T-helper 2 cell treated with Interferon-gamma antibody and Interleukin-4, amounts not matched to agents 100 ng/mL and 5 ng/mL, for 36 hours (primary cell): ENCODE measurements at places on chromosomes 2 and 18. TPM values are rescaled to one million over a fixed set of nuclear protein-coding genes. Genes with fewer than 3 reads are reported as not detected.

TRIM43 gene
- total RNA-seq, result 0.59 and 0.73 TPM in 2 replicates

C18orf54 gene
- total RNA-seq, result 8.9 and 10.0 TPM in 2 replicates

LNPK gene
- 37.4 and 38.7 TPM in 2 replicates for total RNA-seq

LPIN2 gene
- total RNA-seq, result 74.4 and 76.1 TPM in 2 replicates

NPPC gene
- not detected in 2 replicates for total RNA-seq

IL18RAP gene
- 3.4 and 4.2 TPM in 2 replicates for total RNA-seq

SERPINB10 gene
- not detected in 2 replicates for total RNA-seq

RTP5 gene
- total RNA-seq, result 0.07 and 0.09 TPM in 2 replicates

FSHR gene
- total RNA-seq, result not detected in 2 replicates

PRKAG3 gene
- total RNA-seq, result not detected in 2 replicates

EEF1B2 gene
- 612 and 630 TPM in 2 replicates for total RNA-seq

GATA6 gene
- not detected in 2 replicates for total RNA-seq

ARMC9 gene
- total RNA-seq, result 0.50 and 1.1 TPM in 2 replicates

SIX2 gene
- not detected in 2 replicates for total RNA-seq

DSEL gene
- 0.02 TPM in 1 of 2 replicates, not detected in the other for total RNA-seq

DRC1 gene
- not detected in 2 replicates for total RNA-seq

TMEM17 gene
- 0.14 and 0.39 TPM in 2 replicates for total RNA-seq

CXCR1 gene
- 1.6 and 2.0 TPM in 2 replicates for total RNA-seq

LMAN2L gene
- total RNA-seq, result 7.0 and 10.5 TPM in 2 replicates

PAX3 gene
- total RNA-seq, result not detected in 2 replicates

C2orf74 gene
- total RNA-seq, result 2.9 and 7.0 TPM in 2 replicates

TTN gene
- 12.4 and 13.9 TPM in 2 replicates for total RNA-seq

ATP6V1B1 gene
- not detected in 2 replicates for total RNA-seq

G6PC2 gene
- total RNA-seq, result not detected in 2 replicates

DSG2 gene
- total RNA-seq, result 1.2 and 1.3 TPM in 2 replicates

LYG2 gene
- not detected in 2 replicates for total RNA-seq

MYL1 gene
- total RNA-seq, result not detected in 2 replicates

PSMA8 gene
- total RNA-seq, result 1.6 and 1.7 TPM in 2 replicates

SMCHD1 gene
- total RNA-seq, result 142 and 144 TPM in 2 replicates

C2orf80 gene
- not detected in 2 replicates for total RNA-seq

SKOR2 gene
- not detected in 2 replicates for total RNA-seq

MEP1B gene
- total RNA-seq, result 0.07 and 0.11 TPM in 2 replicates

CPO gene
- not detected in 2 replicates for total RNA-seq

FAM237A gene
- total RNA-seq, result not detected in 2 replicates

PSD4 gene
- 302 TPM in 2 replicates for total RNA-seq

CHRND gene
- total RNA-seq, result not detected in 2 replicates

TFPI gene
- total RNA-seq, result 0.11 TPM in 1 of 2 replicates, not detected in the other

RPRM gene
- not detected in 2 replicates for total RNA-seq

SF3B1 gene
- total RNA-seq, result 298 and 310 TPM in 2 replicates

TRPM8 gene
- total RNA-seq, result not detected in 2 replicates

RAB6D gene
- total RNA-seq, result not detected in 2 replicates

DDX18 gene
- 87.1 and 89.3 TPM in 2 replicates for total RNA-seq

MAL gene
- total RNA-seq, result 184 and 187 TPM in 2 replicates

GPR35 gene
- total RNA-seq, result 14.9 and 16.3 TPM in 2 replicates

RND3 gene
- total RNA-seq, result not detected in 2 replicates

POTEI gene
- not detected in 2 replicates for total RNA-seq

CPLX4 gene
- total RNA-seq, result not detected in 2 replicates

IL36B gene
- not detected in 2 replicates for total RNA-seq

CYP27A1 gene
- 0.18 TPM in 1 of 2 replicates, not detected in the other for total RNA-seq

COBLL1 gene
- 0.02 TPM in 1 of 2 replicates, not detected in the other for total RNA-seq

PER2 gene
- total RNA-seq, result 17.6 and 19.4 TPM in 2 replicates

NEB gene
- 0.61 and 0.64 TPM in 2 replicates for total RNA-seq

LINC00305 gene
- not detected in 2 replicates for total RNA-seq

DSG4 gene
- not detected in 2 replicates for total RNA-seq
